Activated gamma-delta T cell treated with Interleukin-2 at 50 U/mL for 16 hours (primary cell): ENCODE measurements at places on chromosomes 1 and 21.

DNA sequence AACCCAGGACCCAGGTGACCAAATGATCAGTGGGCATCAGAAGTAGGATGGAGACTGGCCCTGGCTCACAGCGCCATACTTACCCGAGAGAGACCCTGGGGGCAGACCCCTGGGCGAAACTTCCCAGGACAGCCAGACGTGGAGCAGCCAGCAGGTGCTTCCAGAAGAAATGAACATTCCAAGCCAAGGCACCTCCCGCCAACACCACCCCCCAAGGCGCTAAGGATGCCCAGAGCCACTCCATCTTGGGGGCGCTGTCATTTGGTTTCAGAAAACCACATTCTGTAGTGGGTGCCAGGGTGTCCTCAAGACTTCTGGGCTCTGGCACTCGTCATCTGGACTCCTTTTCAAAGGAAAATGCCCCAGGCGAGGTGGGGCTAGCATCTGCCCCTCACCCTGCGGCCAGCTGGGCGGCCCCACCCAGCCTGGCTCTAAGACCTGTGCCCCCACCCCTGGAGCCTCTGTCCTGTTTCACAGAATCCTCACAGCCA, 98.8 kb downstream of the RIPK4 start:
- no peak for DNase-seq

- DNase-seq, result no peak
Measured at GRCh38 chr1:240414237-240414636, 197.7 kb downstream of the GREM2 start.

DNA sequence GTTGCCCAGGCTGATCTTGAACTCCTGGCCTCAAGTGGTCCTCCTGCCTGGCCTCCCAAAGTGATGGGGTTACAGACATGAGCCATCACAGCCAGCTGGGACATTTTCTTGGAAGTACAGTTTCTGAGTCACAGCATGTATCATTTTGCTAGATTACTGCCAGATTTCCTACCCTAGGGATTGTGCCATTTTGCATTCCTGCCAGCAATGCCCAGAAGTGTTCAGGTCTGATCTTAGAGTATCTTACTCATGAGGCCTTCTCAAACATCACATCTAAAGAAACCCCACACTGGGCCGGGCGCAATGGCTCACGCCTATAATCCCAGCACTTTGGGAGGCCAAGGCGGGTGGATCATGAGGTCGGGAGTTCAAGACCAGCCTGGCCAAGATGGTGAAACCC, 10.2 kb downstream of the BMP8A start:
- no peak for DNase-seq

- DNase-seq, result no peak
Measured at GRCh38 chr1:98384461-98385141, 276.9 kb upstream of the SNX7 start.

GRCh38 chr1:193676996-193677549, 490.7 kb upstream of the B3GALT2 start:
- DNase-seq, result no peak

GRCh38 chr1:147071142-147071541, 101.1 kb downstream of the PRKAB2 start:
- no peak for DNase-seq

DNA sequence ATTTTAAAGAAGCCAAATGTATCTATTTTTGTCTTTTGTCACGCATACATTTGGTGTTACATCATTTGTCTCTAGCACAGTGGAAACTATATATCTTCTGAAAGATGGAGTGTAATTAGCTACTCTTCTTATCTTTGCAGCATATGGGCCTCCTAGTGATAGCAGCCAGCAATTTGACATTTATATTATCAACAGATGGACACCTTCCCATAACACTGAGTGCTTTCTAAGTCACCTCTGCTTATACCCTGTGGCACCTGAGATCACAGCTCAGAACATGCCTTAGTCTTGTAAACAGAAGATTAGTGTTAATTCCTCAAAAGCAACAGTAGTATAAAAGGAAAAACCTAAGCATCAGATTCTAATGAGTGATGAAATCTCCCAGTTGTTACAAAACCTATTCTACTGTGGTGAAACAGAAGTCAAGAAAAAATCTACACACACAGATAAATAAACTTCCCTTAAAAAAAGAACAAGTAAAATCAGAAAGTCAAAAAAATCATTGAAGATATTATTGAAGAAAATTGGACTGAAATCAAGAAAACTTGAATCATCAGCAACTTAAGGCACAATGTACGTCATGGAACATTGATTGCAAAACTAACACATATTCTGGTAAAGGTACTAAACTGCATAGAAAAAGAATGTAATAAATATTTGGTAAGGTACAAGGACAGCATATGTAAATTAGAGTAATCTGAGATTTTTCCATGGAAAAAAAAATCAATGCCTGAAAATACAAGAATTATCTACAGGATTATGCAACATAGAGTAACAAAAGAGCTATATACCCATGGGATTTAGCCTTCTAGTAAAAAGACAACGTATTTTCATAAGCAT, 61.7 kb downstream of the KCNT2 start:
- no peak for DNase-seq
